ENCODE measurements at places on chromosomes 2 and 18.

GRCh38 chr2:112047537-112048235 lies 7.4 kb upstream of the TMEM87B start:
- no peak for DNase-seq

GRCh38 chr2:176189681-176190641 lies 1.5 kb downstream of the HOXD1 start:
- DNase-seq = no peak

DNA sequence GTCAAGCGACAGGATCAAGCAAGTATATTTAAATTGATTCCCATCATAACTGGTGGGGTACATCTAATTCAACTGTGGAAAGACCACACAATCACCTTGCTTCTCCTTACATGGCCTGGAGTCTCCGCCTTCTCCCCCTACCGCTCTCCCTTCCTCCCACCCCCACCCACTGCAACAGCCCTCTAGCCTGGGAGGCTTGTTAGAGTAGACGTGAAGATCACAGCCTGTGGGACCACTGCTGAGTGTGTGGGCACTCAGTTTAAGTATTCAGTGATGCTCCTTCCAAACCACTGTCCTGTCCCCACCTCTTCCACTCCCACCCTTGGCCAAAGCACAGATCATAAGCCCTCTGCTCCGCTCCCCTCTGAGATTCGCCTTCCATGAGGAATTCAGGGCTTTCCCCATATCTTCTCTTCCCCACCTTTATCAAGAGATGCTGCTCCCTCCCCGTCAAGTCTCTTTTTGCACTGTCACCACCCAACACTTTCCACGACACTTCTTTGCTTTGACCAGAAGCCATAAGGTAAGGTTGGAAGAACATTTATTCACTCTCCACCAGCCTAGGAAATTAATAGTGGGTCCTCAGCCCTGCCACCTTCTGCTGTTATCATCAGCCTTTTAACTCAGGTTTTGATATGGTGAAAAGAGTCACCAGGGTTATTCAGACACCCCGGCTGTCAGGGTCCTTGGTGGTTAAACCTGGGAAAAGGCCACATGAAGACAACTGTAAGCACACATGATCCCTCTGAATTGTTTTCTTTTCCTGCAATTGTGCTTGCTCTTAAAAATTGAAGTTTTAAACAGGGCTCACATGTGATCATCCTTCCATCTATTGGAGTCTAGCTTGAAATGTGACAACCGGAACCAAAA lies 1.7 kb downstream of the METTL4 start:
- no peak for DNase-seq

DNA sequence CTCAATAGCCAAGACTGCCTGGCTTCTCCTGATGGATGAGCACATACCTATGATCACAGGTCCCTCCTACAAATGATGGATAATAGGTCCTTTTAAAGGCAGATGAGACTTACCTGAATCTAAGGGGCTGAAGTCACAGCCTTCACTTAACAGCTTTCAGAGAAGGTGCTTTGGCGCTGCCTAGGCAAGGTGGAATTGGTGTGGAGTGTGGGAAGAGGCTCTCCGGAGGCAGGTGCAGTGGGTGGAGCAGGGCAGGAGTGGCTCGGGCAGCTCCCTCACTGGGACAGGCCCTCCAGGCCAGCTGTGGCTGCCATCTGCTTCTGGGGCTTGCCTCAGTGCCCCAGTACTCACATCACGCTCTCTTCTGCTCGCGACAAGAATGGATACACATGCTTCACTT lies 99.0 kb upstream of the TPO start:
- DNase-seq = no peak

GRCh38 chr18:32160547-32160946 lies 29.3 kb upstream of the MEP1B start:
- DNase-seq = no peak

GRCh38 chr18:12606592-12607315 lies 51.2 kb downstream of the SPIRE1 start:
- no peak for DNase-seq

DNA sequence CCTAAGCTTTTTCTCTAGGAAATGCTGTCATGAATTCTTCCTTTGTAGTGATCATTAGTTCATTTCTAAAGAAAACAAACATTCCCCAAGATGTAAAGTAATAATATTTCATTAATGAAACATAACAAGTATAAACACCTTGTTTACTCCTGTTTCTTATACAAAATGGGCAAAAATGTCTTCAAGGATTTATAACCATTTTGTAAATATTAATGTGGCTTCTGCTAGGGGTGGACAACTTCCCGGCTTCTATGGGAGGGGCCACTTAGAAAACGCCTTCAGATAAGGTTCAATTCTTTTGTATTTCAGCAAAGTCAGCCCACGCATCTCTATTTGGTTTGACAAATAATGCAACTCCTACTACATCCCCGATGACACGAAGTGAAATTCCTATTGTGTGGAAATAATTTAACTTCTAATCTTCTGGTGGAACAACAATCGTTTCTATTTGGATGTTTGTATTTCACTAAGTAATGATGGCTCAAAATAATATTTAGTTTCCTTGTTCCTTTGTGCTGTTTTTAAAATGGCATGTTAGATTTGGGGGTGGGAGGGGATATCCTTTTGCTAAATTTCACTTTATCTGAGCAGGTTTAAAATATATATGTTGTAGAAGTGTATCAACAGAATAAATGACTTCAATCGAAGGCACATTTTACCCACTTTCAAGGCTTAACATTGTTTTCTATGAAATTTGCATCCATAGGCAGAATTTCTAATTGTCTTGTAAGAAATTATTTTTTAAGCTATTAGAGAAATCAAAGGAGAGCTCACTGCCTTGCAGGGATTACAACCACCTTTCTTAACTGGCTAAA lies 14.7 kb upstream of the HOXD1 start:
- no peak for DNase-seq

DNA sequence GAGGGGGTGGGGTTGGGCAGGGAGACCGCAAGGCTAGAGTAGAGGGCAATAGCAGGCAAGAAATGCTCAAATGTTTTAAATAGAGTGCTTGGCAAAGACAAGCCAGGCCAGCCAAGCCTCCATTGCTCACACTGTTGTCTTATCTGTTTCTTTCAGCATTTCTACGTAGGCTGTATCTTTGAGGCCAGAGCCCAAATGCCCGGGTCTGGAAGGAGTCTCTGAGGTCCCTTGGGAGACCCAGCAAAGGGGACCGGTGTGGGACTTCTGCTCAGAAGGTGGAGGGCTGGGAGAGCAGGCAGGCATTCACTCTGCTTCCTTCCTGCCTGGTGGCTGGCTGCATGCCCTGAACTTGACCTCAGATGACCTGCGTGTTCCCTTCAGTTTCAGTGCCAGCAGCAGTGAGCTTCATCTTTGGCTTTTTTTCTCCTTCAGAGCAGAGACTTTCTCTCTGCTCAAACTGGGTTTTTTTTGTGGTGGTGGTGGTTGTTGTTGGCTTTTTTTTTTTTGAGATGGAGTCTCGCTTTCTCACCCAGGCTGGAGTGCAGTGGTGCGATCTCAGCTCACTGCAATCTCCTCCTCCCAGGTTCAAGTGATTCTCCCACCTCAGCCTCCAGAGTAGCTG lies 13.7 kb upstream of the TET3 start:
- DNase-seq = peak; percentile 60

Measured in urothelium cell line (cell line).